WERI-Rb-1 (cell line): ENCODE measurements at places on chromosomes 13 and 19.

- no peak for DNase-seq
Observed at GRCh38 chr19:38265213-38265861, 964 bp downstream of the SPINT2 start.

DNA sequence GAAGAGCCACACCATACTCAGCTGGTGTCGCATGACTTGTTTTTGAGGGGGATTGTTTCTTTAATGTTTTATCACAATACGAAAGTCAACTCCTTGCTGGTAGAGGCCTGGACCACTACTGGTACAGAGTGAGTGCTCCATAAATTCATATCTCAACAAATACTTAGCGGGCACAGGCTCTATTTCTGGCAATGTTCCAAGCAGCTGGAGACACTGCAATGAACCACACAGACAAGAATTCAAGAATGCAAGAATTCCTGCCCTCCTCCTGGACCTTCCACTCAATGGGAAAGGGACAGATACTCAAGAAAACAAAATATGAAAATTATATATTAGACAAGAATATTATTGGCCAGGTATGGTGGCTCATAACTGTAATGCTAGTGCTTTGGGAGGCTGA, 5.1 kb upstream of the FXYD5 start:
- no peak for DNase-seq

GRCh38 chr19:6728346-6728745, 7.9 kb upstream of the C3 start:
- no peak for DNase-seq

DNA sequence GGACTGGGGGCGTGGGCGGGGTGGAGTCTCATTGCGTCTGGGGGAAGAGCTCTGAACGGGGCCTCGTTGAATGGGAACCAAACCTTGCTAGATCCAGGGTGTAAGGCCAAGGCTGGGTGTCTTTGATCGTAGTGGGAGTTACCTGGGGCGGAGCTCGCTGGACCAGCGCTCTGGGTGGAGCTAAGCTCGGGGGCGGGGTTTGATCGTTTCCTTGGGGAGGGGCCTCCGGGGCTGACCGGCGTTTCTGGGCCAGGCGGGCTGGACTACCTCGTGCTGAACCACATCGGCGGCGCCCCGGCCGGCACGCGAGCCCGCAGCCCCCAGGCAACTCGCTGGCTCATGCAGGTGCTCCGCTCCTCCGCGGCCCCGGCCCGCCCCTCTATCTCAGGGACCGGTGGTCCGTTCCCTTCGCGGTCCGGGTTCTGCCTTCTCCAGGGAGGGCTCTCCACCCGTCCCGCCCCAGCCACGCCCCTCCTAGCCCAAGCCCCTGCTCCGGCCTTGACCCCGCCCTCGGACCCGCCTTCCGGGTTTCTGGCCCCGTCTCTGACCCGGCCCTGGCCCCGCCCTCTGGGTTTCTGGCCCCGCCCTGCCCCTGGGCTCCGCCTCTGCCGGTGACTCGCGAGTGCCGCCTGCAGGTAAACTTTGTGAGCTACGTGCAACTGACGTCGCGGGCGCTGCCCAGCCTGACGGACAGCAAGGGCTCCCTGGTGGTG, 3.3 kb upstream of the RPL36 start:
- DNase-seq: peak; percentile 94

- peak; percentile 65 for DNase-seq
Observed at GRCh38 chr13:86906127-86906874, 764.9 kb upstream of the SLITRK5 start.
